Tibial artery (tissue), 4 donors: ENCODE measurements at places on chromosomes 3 and 15.

GRCh38 chr3:21392526-21392925, 358.5 kb downstream of the ZNF385D start:
- DNase-seq, result no peak

- no peak for DNase-seq
Observed at GRCh38 chr3:192122832-192123594, 604.3 kb downstream of the FGF12 start.

DNA sequence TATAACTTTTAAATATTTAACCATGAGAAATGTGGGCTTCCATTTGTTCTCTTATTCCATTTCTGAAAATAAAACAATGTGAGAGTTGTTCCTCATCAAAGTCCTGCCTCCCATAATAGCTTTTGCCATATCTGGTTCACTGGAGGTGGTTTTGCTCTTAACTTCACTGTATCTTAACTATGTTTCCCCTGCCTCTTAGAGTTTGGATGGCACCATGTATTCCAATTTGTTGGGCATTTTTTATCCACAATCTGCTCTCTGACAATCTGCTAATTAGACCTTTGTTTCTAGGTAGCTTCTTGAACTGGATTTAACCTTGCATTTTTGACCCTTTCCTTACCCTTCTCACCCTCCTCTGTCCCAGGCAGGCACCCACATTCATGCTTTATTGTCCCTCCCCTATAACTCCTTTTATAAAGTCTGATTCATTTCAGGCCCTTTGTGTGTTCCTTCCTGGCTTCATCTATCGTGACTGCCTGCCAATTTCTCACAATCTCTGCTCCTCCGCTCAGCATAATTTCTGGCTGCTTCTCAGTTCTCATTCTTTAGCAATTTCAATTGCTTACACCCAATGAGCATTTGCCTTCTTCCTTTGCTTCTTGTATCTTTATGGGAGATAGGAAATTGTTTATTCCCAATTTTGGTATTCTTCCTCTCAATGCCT, 144.2 kb upstream of the ARHGEF26 start:
- DNase-seq, result peak; percentile 45

GRCh38 chr15:77033729-77034671, 36.9 kb downstream of the TSPAN3 start:
- DNase-seq, result no peak

GRCh38 chr15:101357333-101357732, 62.3 kb upstream of the SNRPA1 start:
- no peak for DNase-seq

GRCh38 chr15:48630245-48630644, 15.3 kb downstream of the FBN1 start:
- no peak for DNase-seq

- DNase-seq, result no peak
Observed at GRCh38 chr15:86040356-86041033, 39.2 kb upstream of the AGBL1 start.

GRCh38 chr3:15341030-15341726, 8.8 kb upstream of the SH3BP5 start:
- DNase-seq, result no peak

DNA sequence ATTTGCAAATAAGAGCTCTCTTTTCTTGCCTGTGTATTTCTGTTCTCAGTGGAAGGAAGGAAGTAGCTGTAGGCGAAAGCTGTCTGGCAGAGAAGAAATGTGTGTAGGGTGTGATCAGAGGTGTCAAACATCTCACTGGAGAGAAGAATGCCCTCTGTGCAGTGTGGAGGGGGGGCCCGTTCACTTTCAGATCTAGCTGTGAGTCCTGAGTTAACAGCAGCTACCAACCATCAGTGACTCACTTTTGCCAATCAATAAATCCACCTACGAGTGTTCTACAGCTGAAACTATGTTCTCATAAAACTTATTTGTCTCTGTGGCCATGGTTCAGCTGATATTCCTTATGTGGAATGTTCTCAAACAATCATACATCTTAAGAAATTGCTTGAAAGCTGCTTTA, 103.7 kb downstream of the FRMD4B start:
- no peak for DNase-seq

GRCh38 chr15:74345051-74345450, 22.4 kb downstream of the CYP11A1 start:
- peak; percentile 45 for DNase-seq

DNA sequence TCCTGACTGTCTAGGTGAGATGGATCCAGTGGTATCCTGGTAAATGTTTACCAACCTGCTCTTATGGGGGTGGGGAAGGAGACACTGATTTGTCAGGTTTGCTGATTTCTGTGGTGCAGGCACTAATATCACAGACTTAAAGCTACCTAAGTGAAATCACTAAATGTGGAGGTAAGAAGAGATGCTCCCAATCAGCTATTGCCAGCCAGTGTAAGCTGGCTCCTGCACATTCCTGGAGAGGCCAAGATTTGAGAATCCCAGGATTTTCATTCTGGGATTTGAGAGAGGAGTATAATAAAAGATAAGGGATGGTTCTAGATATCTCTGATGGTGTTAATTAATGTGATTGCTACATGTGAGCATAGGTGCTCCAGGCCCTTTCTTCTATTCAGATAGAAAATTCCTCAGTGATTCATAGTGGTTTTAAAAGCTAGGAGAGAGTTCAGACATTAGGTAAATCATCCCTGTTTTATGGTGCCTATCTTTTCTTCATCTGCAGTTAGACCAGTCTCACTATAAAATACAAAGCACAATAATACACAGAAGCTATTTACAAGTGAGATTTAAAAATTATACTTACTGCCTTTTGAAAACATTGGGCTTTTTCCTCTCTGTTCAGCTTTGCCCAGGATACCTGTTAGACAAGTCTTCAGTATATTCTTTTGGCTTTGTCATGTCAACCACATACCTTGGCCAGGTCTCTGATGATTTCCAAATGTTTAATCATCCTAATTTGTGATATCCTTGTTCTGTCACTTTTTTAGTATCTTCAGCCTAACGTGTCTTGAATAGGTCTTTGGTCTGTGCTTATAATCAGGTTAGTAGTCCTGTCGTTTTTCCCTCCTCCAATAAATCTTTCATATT, 90.9 kb downstream of the MBNL1 start:
- DNase-seq, result no peak

DNA sequence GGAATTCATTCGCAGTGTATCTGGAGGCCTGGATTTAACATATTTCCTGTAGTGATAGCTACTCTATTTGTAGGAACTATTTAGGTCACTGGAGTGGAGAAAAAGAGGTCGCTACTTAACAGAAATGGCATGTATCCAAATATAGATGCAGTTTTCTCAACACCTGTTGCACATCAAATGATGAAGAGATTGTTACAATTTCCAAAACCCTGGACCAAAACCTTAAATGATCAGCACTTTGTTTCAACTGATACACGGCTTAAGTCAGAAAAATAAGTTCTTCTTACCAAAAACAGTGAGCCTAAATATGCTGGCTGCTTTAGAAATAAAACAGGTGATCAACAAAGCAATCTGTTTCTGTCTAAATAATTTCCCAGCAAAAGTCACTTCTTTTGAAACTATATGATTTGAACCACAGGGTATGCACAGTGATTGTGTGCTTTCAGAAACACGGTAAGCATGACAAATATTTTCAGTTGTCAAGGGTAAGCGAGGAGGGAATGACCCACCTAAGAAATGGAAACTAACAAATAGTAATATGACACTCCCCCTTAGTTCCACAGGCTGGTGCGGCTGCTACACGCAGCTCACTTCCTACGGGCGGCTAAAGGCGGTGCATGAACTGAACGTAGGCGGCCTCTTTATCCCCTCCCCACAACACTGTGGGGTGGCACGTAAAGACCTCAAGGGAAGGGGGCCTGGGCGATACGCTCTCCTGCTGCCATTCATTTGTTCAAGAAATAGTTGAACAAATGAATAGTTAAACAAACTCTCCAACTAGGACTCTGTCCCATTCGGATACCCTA, 1.1 kb downstream of the EHD4 start:
- peak; percentile 69 for DNase-seq

- no peak for DNase-seq
Observed at GRCh38 chr15:65337436-65338070, 33.1 kb downstream of the RNU5B-1 start.

GRCh38 chr3:193590088-193590856, 2.7 kb upstream of the OPA1 start:
- DNase-seq, result no peak

DNA sequence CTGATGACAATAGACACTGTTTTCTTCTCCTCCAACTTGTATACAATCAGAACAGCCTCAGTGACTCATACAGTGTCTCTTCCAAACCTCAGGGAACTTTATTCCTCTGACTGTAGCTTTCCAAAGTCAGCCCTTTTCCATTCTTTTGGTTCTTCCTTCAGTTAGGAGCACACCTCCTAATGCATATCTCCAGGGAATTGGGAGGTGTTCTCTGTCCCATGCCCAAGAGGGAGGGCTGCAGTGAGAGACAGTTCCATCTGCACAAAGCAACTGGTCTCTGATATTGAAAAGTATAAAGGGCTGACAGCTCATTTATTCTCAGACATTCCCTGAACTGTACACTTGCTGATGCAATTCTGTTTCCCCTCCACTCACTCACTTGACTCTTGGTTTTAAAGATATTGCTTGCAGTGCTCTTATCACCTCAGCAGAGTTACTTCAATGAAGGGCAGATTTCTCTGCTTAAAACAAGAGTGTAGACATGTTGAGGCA, 337.8 kb upstream of the TBC1D5 start:
- no peak for DNase-seq

GRCh38 chr3:186965141-186965879, 35.0 kb downstream of the ST6GAL1 start:
- peak; percentile 49 for DNase-seq

- no peak for DNase-seq
Observed at GRCh38 chr3:194685065-194685717, 492 bp upstream of the FAM43A start.

DNA sequence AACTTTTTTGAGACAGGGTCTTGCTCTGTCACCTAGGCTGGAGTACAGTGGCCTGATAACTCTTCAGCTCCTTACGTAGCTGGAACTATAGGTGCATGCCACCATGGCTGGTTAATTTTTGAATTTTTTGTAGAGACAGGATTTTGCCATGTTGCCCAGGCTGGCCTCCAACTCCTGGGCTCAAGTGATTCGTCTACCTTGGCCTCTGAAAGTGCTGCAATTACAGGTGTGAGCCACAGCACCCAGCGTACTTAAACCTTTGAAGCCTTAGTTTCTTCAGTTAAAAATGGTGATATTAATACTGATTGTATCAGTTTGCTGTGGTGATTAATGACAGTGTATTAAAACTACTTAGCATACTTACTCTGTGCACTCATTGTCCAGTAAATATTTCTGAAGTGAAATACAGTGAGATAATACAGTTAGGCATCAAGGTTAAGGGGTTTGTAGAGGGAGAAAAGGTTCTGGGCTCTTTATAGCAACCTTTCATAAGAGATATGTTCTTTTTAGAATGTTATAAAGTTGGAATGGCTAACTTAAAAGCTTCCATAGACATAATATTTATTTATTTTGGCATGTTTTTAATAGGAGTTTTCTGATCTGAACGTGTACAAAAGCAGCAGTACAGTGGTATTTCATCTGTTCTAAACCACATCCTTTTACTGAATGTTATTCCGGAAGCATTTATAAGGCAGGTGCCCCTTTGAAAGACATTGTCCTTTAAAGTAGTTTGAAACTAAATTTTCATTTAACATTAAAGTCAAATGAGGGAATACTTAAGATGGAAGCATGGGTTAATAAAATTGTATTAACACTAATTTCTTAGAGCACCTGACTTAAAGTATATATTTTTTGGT, 23.6 kb downstream of the NCK1 start:
- DNase-seq, result no peak

- DNase-seq, result no peak
Observed at GRCh38 chr15:71396536-71397125, 281.4 kb downstream of the THSD4 start.

GRCh38 chr3:131699001-131699400, 196.2 kb upstream of the MRPL3 start:
- DNase-seq, result no peak

DNA sequence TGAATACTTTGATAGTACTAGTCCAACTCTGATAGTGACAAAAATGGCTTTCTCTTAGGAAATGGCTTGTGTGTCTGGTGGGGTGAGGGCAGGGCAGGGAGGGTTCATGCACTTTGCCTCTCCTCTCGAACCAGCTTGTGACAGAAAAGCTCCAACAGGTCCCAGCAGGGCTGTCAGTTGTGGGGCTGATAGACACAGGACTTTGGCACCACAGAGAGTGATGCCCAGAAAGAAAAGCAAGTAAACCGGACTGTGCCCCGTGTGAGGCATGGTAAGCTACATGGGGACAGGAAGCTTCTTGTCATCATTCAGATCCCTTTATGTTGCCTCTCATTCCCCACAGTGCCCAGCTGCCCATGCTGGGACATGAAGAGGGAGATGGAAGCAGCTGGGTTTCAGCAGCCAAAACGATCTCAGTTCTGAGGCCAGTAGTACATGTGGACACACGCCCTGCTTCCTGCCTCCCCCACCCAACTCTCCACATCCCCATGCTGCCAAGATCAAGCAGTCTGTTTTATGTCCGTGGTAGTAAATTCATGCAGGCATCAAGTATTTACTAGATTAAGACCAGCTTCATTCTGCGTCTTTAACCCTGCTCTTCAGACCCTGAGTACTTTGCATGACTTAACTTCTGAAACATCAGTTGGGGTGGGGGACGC, 29.7 kb upstream of the LIPC start:
- no peak for DNase-seq

GRCh38 chr3:148203297-148204010, 494.2 kb upstream of the AGTR1 start:
- no peak for DNase-seq

DNA sequence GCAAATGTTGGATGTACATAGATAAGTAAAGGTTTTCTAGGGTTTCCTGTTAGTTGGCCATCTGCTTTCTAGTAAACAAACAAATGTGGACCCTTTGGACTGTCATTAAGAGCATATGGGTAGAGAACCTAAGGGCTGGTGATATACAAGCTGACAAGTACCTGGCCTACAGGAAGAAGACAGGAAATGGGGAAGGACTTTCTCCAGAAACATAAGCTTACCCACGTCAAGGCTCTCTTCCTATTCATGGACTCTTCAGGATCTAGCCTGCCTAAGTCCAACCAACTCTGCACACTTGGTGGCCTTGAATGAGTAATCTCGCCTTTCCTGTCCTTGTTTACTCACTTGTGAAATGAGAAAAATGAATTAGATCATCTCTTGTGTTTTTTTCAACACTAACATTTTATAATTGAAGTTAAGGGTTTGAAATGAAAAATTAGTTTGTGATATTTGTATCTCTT, 22.2 kb upstream of the GOLIM4 start:
- DNase-seq, result no peak

DNA sequence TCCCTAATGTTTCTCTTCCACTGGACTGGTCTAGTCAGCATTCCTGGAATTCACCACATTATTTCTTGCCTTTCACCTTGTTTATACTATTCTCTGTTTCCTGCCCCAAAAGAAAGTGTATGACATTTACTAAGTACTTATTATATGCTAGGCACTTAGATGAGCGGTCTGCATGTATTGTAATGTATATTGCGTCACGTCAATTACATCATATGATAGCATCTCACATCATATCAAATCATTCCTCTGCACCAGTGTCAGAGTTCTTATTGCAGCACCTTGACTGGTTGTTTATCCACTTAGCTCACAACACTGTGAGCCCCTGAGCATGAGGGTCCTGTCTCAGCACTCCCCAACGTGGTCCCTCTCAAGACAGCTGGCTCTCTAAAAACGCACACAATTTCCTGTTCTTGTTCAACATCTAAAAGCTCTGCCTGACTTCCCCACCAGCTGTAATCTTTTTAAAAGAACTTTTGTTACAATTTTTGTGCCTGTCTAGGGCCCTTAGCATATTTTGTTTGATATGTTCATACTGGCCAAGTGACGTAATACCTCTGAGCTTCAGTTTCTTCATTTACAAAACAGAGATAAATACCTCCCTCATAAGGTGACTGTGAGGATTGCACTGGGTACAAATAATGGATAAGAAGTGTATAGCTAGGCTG, 58.8 kb downstream of the ARHGAP31 start:
- no peak for DNase-seq

GRCh38 chr3:150239766-150240165, 168.3 kb upstream of the TSC22D2 start:
- DNase-seq, result no peak
